ENCODE measurements at places on chromosomes 4 and X.

GRCh38 chr4:71270901-71271300 is 67.9 kb upstream of the SLC4A4 start:
- no peak for DNase-seq

DNA sequence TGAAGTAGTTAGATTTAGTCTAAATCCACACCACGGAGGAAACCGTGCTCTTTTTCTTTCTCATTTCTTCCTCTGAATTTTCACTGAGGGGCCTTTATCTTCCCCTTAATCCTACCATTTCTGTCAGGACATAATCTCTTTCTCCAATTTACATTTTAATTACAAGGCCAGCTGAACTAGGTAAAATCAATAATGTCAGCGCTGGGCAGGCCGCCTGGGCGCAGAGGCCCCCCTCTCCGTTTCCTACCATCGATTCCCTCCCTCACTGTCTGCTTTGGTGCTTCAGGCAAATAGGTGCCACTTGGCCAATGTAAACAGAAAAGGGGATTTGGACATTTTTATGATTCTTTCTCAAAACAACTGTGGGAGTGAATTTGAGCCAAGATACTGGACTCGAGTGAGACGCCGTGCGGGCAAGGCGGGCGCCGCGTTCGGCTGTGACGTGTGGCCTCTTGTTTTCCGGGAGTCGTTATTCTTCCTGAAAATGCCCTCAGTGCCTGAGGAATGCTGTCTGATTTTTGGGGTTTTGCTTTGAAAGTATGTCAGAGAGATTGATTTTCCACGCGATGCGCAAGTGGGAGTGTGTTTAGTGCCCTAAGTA is 22.6 kb downstream of the UVSSA start:
- no peak for DNase-seq

DNA sequence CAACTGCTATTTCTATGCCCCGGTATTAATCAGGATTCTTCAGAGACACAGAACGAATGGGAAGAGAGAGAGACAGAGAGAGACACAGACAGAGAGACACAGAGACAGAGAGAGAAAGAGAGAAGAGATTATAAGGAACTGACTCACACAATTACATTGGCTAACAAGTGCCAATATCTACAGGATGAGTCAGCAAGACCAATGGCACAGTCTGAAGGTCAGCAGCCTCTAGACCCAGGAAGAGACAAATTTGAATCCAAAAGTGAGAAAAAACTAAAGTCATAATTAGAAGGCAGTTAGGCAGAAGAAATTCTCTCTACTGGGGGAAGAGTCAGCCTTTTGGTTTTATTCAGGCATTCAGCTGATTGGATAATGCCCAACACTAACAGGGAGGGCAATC is 187.3 kb downstream of the MAB21L2 start:
- DNase-seq = no peak

- DNase-seq = no peak
Measured at GRCh38 chrX:133250184-133251100, 32.3 kb upstream of the TFDP3 start.

DNA sequence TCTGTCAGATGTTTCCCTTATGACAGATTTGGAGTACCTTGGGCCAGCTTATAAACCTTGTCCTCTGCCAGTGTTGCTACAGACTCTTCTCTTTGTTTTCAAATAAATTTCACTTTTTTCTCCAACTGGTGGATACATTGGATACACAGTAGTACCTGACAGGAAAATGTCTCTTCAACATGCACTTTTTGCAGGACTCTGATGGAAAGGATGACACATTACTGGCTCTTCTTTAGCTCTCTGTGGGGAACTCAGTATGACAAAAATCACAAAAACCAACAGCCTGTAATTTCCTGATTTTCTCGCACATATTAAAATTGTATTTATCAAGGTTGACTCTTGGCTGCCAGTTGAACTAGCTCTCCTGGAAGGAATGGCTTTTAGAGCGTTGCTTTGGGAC is 61.3 kb upstream of the GIMD1 start:
- no peak for DNase-seq

GRCh38 chr4:31595496-31595895 is 875.3 kb downstream of the PCDH7 start:
- no peak for DNase-seq

- no peak for DNase-seq
Measured at GRCh38 chr4:65960751-65961150, 290.5 kb upstream of the EPHA5 start.

- DNase-seq = no peak
Measured at GRCh38 chr4:95580226-95580625, 31.5 kb upstream of the UNC5C start.

GRCh38 chr4:82256718-82257117 is 117.1 kb downstream of the HNRNPD start:
- DNase-seq = no peak

GRCh38 chrX:9340598-9341290 is 124.1 kb upstream of the TBL1X start:
- DNase-seq = no peak

- no peak for DNase-seq
Measured at GRCh38 chr4:169051761-169052593, 41.9 kb upstream of the CBR4 start.

GRCh38 chr4:33060674-33061542 is 2340.7 kb downstream of the PCDH7 start:
- DNase-seq = no peak

DNA sequence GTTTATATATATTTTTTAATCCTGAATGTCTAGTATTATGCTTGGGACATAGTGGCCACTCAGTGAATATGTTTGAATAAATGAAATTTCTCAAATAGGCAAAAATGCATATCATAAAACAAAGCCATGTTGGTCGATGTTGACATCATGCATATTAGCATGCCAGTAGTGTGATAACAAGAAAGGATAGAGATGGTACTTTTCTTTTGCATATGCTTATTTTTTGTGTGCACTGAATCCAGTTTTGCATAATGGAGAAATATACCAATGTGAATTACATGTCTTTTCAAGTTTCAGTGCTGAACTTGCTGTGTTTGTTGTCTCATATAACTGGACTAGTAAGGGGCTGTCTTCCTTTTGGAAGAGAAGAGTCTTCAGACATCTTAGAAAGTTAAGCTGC is 7.5 kb downstream of the CPE start:
- DNase-seq = no peak

- no peak for DNase-seq
Measured at GRCh38 chrX:110123331-110123782, 120.4 kb downstream of the TMEM164 start.

DNA sequence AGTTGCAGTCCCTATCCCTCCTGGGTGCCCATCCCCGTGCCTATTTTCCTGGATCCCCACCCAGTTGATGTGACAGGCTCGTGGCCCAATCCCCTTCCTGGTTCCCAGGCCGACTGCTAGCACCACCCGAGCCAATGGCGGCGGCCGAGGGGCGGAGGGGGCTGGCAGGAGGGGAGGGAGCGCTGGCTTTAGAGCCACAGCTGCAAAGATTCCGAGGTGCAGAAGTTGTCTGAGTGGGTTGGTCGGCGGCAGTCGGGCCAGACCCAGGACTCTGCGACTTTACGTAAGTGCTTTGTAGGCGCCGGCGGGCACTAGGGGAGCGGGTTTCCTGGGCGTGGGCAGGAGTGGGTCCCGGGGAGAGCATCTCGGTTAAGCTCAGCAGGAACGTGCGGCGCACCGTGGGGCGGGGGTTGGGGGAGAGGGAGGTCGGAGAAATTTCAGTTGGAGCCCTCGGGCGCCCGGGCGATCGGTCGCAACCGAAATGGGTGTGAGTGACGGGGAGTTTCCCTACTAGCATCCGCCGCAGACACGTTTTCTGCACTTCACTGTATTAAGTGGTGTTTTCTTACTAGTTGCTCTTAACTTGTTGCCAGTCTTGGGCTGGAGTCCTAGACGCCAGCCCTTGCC is at the start of gene PLS3:
Gene PLS3, plus strand, starts transcription at position 197 of the 627 bp plus-strand sequence. CDS start 49,077 bp downstream, outside the sequence.
- no peak for DNase-seq

DNA sequence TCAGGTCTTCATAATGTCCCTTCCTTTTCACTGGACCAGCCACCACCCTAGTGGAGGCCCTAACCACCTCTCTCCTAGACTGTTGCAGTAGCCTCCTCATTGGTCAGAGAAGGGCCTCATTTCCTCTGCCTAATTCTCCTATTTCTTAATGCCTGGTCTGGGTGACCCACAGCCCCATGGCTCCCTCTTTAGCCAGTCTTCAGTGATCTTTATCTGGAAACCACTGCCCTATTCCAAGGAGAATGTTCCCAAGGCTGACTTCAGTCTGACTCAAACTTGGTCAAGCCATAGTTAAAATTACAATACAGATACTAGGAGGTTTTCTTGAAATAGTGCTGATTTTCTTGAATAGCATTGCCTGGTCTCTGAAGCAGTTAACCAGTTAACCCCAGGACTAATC is 53.6 kb upstream of the PRPS1 start:
- DNase-seq = no peak

DNA sequence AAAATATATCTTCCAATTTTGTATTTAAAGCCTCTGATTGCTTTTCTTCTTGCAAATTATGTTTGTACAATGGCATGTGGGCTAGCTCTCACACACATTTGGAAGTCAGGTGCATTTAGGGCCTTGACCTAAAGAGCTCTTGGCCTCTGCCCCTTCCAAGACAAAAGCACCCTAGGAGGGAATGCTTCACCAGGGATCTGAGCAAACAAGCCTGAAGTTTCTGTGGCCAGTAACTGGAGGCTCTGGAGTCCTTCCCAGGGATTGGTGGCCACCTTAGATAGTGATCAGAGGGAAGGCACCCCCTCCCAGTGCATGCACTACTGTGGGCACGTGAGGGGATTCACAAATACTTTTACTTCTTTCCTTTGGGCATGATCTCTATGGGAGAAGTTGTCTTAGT is 60.3 kb upstream of the DIPK2B start:
- DNase-seq = no peak

DNA sequence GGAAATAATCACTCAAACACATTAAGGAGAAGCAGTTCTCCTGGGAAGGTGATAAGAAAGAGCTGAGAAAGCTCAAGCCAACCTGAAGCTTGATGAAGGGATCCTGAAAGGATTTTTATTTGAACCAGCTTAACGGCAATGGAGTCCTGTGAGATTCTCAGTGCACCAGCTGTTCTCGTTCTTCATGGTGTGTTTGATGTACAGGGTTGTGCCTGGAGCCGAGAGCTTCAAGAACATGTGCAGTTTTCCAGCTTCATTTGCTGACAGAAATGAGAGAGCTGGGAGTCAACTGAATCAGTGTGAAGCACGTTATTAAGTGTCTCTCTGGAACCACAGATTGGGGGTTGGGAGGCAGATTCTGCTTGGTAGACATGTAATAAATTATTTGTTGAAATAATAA is 115.7 kb downstream of the ANKRD50 start:
- no peak for DNase-seq

DNA sequence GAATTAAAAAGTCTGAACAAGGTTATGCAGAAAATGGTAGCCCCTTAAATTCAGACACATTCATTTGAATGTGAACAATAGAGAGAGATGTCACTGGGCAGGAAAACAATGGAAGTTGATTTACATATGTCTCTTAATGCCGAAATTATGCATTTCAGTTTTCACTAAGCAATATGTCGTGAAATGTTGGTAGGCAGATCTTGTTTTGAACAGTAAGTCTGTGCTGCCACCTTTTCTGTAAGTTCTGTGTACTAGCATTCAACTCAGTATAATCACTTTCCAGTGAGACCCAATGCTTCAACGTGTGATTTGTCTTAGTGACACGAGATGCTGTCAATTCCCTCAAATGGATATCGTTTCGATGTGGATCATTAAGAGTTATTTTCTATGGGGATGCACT is 222.7 kb upstream of the VCX3A start:
- no peak for DNase-seq

DNA sequence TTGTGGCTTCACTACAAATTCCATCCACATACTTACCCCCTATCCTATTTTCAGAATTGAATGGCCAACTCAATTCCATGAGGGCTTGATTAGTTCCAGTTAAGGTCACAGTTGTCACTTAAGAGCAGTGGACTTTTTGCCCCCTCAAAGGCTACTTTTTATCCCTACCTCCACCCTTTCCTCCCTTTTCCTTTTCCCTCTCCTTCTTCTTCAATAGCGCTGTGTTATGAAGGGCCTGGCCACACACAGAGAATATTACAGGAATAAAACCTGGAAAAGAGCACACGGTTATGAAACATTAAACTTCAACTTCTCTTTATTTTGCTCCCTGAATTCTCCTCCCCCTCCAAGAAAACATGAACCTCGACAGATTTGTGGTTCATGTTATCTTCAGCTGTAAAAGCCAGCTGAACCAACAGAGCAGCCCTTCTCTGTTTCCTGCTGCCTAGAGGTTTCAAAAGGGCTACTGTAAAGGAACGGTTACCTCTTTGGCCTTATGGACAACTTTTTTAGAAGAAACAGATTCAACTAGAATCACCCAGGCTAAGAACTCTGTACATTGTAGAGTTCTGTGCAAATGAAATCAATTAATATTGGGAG is 87.0 kb upstream of the RPL34 start:
- DNase-seq = no peak

DNA sequence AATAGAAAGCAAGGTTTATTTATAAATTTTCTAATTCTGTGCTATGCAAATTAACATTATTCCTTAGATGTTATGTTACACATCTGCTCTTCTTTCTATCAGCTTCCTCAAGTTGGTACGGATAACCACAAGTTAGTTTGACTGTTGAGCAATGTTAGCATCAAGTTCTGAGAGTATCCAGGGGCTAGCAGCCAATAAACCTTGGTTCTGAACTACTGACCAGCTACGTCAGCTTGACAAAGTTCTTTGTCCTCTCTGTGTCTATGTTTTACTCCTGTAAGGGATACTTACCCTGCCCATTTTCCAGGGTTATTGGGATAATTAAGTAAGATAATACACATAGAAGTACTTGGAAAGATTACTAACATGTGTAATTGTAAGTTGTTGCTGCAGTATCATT is 8.1 kb upstream of the TEX13A start:
- no peak for DNase-seq

- no peak for DNase-seq
Measured at GRCh38 chr4:8123389-8123788, 35.2 kb downstream of the ABLIM2 start.

GRCh38 chr4:67366311-67366861 is 178.9 kb downstream of the CENPC start:
- DNase-seq = no peak

GRCh38 chrX:56228914-56229313 is 3.2 kb upstream of the KLF8 start:
- no peak for DNase-seq

DNA sequence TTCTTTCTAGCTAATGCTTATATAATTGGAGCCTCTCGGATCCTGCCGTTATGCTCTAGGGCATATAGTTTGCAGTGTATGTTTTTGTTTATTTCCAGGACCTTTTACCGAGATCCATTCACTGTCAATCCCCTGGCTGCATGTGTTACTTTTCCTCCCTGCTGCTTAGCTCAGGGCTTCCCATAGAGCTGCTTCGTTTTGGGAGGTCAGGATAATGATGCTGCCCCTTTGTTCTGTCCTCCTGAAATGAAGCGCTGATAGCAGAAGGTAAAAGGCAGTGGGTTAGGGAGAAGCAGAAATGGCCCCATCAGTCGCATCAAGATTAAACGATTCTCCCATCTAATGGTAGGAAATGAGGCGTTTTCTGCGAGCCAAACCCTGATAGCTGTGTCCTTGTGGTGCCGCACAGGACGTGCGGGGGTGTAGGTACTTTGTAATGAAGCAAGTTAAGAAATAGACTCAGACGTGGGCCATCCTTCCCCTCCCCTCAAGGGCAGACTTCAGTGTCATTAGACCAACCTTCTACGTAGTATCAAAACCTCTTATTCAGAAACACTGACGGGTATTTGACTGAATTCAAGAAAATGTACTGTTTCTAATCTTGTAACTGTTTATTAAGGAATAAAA is 37.3 kb downstream of the AFF2 start:
- no peak for DNase-seq
